ENCODE measurements at places on chromosomes 3 and 15.

DNA sequence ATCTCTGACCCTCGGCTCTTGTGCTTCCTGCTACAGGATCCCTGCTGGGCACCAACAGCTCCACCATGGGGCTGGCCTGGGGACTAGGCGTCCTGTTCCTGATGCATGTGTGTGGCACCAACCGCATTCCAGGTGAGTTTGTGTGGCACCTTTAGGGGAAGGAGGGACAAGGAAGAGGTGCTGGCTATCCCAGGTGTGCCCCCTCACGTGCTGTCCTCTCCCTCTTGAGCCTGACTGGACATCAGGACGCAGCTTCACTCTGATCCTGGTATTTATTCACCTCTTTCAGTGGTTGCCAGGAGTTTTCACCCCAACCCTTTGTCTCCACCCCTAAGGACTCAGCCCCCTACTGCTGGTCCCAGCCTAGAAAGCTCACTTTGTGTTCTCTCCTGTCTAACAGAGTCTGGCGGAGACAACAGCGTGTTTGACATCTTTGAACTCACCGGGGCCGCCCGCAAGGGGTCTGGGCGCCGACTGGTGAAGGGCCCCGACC is 960 bp downstream of the THBS1 start:
- DNase-seq: no peak

DNA sequence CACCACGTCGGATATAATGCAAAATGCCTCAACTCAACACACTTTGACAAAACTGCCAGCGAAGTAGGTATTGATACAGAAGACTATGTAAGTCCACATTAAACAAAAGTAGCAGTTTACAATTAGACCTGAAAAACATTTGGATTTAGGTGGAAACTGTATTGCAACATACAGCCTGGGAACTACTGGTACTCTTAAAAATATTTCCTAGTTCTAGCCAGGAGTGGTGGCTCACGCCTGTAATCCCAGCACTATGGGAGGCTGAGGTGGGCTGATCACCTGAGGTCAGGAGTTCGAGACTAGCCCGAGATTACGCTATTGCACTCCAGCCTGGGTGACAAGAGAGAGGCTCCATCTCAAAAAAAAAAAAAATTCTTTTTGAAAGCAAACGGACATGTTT is 246.2 kb downstream of the ZBTB20 start:
- no peak for DNase-seq

GRCh38 chr15:76460871-76461270 is 124.3 kb downstream of the ISL2 start:
- DNase-seq: no peak

DNA sequence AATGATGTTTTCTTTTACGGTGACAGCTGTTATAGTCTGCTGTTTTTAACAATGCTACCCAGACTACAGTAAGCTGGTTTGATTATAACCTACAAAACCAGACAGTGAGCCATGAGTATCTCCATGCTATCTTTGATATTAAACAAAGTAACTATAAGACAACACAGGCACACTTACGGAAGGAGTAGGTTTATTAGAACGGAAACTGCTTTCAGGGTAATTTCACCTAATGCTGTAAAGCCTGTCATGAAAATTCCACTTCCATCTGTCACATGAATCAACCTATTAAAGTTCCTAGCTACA is 33.0 kb downstream of the VPS13C start:
- no peak for DNase-seq

DNA sequence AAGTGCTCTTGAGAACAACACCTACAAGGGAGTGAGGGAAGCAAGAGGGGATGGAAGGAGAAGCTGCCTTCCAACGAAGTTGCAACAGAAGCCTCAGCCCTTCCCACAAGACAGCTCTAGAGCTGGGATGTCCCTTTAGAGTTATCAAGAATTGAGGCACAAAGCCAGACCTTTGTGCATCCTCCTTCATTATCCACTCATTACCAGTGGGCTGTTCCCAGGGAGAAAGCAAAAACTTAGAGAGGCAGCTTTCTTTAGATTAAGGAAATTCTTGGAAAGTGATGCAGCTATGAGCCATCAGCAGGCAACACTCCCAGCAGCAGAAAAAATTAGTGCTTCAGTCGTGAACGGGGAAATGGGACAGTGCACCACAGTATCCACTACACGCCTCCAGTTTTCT is 10.6 kb upstream of the CD96 start:
- DNase-seq: no peak

- no peak for DNase-seq
These were observed 141.9 kb downstream of the NSMCE3 start for GRCh38 chr15:29127506-29128430.

DNA sequence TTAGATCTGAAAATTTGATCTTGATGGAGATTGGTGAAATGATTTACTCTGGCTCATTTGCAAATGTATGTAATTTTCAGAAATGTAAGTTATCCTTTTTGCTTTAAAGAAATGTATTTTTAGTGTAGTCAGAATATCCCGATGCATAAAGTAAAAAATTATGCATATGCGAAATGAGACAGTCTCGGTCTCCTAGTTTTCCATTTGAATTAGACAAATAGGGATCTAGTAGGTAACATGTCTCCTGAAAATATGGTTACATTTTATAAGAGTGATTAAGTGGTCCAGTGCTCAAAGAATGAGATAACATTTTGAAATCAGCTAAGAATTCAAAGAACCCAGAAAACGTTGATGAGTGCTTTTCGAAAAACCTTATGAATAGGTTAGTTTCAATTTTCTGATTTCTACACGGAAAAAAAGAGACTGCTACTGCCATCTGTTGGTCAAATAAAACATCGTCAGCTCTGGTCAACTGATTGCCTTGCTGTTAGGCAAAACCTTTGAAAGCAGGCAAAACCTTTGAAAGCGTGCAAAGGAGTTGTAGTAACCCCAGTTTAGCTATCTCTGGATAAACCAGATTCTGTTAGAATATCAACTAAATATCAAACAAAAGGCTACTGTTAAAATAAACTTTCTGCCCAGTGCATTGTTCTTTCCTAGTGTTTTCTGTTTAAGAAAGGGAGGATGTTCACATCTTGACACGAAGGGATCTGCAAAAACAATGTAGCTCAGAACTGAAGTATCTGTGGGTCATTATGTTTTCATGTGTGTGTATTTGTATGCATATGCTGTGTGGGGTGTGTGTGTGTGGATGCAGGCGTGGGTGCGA is 59.3 kb upstream of the CHMP2B start:
- DNase-seq: peak; percentile 53

GRCh38 chr3:146912241-146913015 is 307.3 kb upstream of the PLSCR5 start:
- no peak for DNase-seq

GRCh38 chr3:71428841-71429596 is 154.5 kb downstream of the FOXP1 start:
- DNase-seq: no peak

DNA sequence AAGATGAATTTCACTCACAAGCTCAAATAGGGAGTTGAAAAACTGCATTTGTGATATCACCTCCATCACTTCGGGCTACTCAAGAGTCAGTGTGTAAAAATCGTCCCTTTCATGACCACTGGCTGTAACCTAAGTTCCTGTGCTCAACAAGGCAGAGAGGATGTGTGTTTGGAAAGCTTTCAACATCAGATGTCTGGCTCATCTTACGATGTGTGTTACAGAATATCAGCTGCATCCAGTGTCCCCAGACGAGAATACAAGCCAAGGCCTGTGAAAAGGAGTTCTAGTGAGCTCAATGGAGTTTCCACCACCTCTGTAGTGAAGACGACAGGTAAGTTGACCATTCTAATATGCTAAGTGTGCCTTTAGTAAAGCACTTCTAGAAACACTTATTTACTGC is 65.5 kb upstream of the ADAMTSL3 start:
- no peak for DNase-seq

- no peak for DNase-seq
These were observed 374.4 kb downstream of the LPP start for GRCh38 chr3:188528396-188528795.

GRCh38 chr3:115864911-115865310 is 241.6 kb downstream of the GAP43 start:
- DNase-seq: no peak

DNA sequence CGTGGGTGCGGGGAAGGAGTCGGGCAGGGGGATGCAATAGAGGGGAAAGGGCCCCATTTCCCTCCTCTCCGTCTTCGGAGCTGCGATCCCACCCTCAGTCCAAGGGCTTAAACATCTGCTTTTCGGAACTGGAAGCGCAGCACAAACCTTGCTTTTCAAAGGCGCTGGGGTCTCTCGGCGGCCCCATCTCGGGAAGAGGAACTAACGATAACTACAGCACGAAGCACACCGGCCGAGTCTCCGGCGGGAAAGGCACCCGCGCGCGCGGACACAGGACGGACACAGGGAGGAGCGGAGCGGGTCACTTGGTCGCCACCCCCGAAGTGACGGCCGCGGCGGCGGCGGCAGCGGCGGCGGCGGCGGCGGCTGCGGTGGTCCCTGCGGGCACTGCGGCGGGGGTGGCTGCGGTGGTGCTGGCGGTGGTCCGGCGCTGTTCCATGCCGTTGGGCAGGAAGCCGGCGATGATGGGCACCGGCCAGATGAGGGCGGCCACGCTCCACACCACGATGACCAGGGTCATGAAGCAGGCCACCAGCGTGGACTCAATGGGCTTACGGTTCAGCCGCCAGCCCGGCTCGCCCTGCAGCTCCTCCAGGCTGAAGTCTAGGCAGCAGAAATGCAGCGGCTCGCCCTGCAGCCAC is 1.1 kb downstream of the TMEM158 start:
- peak; percentile 8 for DNase-seq

- DNase-seq: peak; percentile 81
These were observed 1.2 kb upstream of the TYRO3 start for GRCh38 chr15:41557673-41558399.

DNA sequence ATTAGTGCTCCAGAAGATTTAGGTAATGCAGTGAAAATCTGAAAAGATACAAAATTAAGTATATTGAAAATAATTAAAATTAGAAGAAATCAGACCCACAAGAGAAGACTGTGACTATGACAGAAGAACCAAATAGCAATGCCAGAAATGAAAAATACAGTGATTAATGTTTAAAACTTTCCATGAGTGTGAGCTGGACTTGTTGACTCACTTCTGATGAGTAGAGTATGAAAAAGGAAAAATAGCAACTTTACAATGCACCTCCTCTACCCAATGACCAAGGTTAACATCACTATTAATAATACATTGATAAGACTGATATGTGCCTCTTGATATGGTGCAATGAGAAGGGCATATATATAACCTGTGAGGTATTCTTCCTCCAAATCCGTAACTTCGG is 39.3 kb upstream of the SLC22A13 start:
- no peak for DNase-seq

DNA sequence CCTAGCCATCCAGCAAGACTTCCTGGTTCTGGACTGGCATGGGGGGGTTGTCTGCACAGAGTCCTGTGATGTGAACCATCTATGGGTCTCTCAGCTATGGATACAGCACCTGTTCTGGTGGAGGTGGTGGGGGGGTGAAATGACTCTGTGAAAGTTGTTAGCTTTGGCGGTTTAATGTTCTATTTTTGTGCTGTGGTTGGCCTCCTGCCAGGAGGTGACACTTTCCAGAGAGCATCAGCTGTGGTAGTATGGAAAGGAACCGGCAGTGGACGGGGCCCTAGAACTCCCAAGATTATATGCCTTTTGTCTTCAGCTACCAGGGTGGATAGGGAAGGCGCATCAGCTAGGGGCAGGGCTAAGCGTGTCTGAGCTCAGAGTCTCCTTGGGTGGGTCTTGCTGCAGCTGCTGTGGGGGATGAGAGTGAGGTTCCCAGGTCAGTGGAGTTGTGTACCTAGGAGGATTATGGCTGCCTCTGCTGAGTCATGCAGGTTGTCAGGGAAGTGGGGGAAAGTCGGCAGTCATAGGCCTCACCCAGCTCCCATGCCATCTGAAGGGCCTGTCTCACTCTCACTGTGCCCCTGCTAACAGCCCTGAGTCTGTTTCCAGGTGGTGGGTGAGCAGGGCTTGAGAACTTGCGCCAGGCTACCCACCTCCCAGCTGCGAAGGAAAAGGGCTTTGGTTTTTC is 7.1 kb upstream of the LARS2 start:
- no peak for DNase-seq
